ENCODE measurements at places on chromosomes 3 and 15.

- no peak for DNase-seq
These were observed 171.9 kb upstream of the CTDSPL start for GRCh38 chr3:37689645-37690356.

DNA sequence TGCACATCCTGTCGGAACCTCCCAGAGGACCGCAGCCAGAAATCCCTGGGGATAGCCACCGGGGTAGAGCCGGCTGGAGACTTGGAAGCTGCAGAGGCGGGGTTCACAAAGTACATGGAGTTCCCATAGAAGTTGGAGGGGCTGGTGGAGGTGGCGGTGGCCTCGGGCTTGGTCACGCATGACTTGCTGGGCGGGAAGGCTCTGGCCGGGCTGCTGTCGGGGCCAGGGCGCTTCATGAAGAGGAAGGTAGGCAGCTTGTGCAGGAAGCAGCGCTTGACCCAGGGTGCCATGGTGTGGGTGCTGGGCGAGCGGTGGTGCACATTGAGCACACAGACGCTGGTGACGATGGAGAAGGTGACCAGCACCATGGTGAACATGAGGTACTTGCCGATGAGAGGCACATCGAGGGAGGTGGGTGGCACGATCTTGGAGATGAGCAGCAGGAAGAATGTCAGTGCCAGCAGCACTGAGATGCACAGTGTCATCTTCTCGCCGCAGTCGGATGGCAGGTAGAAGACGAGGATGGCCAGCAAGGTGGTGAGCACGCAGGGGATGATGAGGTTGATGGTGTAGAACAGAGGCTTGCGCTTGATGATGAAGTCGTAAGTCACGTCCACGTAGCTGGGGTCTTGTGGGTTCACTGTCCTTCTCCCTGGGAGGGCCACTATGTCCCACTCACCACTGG lies 8.4 kb upstream of the CHRNA3 start:
- DNase-seq: no peak

DNA sequence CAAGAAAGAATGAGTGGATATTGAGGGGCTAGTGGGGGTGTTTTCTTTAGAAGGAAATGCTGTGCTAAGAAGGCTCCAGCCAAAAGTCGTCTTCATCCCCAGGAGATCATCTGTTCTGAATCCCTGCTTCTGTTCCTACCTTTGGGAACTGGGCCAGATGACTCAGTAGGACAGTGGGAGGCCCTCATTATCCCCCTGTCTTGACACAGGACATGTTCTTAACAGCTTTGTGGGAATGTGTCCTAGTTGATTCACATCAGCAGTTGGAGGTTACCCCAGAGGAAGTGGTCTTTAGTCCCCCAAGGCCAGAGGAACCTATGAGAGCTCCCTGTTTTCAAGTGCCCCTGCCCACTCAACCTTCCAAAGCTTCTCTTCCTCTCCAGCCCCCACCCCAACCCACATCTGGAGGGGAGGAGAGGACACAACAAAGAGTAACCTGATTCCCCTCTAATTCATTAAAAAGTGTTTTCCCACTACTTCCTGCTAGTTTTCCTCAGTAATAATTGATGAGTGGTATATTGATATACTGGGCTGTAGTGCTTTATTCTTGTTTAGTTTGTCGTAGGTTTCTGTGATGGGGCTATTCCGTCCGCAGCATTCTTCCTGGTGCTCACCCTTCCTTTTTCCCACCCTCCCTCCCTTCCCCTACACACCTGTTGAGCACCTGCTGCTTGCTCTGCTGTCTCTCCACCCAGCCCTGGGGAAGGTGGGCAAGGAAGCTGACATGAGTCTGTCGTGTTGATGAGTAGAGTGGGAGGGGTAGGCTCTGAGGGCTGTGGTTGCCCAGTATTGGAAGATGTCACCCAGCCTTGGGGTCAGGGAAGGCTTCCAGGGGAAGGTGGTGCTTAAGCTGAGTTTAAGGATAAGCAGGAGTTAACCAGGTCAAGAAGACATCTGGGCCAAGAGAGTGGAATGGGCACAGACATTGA lies 9.3 kb downstream of the PXYLP1 start:
- no peak for DNase-seq

- no peak for DNase-seq
These were observed 591.1 kb downstream of the GBE1 start for GRCh38 chr3:81170298-81170697.

GRCh38 chr15:29910068-29910467 lies 87.8 kb upstream of the TJP1 start:
- no peak for DNase-seq

DNA sequence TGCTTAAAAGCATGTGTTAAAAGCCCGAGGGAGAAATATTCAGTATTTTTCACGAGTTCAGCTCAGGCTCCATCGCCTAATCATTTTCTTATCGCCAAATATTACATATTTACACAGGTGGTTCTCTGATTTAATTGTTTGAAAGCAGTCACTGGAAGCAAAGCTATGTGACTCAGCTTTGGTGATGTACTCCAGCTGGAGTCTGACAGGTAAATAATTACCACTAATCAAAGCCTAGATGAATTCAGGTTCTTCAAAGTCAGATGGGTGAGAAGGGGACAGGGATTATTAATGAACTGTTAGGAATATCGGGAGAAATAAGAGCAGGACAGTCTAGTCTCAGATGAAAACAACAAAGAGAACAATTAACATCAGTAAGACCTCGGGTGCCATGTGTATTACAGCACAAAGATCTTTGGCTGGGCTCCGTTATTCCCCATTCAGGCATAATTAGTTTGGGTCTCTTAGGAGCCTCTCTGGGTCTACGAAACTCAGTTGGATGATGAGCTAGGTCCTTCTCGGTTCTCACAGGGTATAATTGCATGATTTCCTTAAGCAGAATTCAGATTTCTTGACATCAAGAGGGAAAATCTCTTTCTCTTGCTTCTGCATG lies 331.7 kb upstream of the ADAMTS9 start:
- DNase-seq: no peak

GRCh38 chr3:177410730-177411129 lies 213.4 kb upstream of the TBL1XR1 start:
- no peak for DNase-seq

DNA sequence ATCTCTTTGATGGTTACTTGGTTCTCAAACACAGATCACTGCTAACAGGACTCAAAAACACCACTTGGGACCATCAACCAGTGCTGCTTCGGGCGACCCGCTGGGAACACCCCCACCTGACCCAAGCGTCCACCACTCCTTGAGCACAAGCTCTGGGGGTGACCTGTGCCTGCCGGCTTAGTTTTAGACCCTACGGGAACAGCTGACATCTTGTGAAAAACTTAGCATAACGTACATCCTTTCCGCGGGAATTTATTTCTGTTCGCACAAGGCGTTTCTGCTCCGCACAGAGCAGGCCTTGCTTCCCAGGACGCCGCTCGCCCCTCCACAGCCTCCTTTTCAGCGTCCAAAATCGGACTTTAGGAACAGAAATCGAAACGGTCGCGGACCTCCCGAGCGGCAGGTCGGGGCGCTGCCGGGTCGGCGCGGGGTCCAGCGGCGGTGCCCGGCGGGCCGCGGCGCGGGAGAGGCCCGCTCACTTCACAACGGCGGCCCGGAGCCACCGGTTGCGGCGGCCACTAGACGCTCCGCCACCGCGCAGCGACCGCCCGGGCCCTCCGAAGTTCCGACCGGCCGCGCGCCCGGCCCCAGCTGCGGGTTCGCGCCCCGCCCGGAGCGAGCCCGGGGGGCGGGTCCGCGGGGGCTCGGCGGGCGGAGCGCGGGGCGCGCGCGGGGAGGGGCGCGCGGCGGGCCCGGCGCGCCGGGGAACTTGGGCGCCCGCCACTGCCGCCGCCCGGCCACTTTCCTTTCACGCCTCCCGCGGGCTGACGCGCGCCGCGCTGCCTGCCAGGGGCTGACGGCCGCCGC lies 959 bp downstream of the SFMBT1 start:
- DNase-seq: peak; percentile 67

DNA sequence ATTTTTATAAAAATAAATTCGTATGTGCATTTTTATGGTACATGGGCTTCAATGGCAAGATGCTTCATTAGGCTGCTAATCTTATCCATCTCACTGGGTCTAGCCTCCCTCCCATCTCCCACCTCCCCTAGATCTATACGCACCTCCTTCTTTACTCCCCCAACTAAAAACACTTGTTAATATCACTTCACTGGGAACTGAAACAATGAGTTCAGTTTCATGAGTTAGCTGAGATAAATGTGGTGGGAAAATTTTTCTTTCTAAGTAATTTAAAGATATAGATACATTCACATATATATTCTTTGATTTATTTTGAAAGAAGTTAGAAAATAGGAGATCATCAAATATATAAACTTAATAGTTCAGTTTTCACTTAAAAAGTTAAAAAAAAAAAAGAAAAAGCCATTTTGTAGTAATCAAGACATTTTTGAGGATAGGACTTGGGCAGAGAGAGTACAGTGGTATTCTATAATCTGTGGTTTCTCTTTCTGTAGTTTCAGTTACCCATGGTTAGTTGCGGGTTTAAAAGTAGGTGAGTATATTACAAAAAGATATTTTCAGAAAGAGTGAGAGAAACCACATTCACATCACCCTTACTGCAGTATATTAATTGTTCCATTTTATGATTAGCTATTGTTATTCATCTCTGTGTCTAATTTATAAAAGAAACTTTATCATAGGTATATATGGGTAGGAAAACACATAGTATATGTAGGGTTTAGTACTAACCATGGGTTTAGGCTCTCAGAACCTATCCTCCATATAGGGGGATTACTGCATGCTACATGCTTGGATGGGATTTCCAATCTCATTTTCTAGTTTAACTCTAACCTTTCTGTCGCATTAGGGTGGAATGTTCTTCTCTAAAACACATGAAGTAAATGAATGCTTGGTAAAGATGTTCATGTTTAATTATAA lies 316.0 kb upstream of the CBLB start:
- no peak for DNase-seq

DNA sequence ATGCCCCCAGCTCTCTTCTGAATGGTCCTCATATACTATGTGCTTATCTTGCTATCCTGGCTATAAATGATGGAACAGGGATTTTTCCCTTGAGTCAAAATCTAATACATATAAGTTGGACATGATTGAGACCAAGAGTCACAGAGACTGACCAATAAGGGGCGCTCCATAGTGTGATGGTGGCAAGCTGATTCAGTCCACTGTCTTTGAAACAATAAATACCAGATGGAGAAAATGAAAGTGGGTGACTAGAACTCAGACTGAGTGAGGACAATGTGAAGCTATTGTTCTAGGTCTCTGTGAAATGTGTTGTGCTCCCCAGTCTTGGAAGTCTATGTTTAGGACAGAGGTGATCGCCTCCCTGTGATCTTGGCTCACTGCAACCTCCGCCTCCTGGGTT lies 10.6 kb upstream of the FSTL1 start:
- no peak for DNase-seq

- DNase-seq: no peak
These were observed 637 bp downstream of the CIP2A start for GRCh38 chr3:108588601-108589000.

- no peak for DNase-seq
These were observed 62.0 kb upstream of the ATP2C1 start for GRCh38 chr3:130831719-130832400.

- DNase-seq: no peak
These were observed 427.2 kb upstream of the CBLB start for GRCh38 chr3:106296062-106296461.

- DNase-seq: no peak
These were observed 384.8 kb upstream of the TGFBR2 start for GRCh38 chr3:30221619-30222018.

DNA sequence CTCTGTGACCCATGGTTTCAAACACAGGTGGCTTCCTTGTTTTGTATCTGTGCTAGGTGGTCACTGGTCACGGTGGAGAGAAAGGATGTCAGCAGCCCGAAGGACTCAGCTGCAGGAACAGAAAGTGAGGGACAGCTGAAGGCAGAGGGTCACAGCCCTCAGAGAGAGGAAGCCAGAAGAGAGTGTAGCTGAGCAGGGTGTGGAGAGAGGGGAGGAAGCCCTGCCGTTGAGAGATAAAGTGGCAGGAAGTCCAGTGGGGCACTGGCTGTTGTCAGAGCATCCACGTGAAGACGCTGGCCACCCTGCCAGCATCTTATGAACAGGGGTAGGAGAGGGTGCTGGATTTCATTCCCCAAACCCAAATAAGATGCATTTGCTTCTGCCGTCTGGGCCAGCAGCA lies 36.9 kb downstream of the LIMD1 start:
- DNase-seq: no peak

- DNase-seq: peak; percentile 14
These were observed 136.0 kb upstream of the CCDC54 start for GRCh38 chr3:107241217-107241616.

GRCh38 chr15:94231723-94232468 lies 535 bp downstream of the MCTP2 start:
- no peak for DNase-seq

DNA sequence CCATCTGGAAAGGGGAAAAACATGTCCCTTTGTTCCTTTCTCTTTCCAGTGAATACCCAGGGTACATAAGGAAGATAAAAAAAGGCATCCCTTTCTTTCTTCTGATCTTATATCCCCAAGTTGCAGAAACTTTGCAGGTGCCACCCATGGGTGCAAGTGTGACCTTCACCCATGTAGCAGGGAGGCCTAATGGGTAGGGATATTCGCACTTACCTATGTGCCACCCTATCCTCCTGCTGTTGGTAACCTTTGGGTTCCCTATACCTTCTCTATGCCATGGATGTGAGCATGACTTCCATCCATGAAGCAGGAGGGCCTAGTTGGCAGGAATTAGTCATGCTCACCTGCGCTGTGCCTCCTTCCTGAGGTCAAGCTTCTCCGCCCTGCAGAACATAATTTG lies 59.2 kb upstream of the C15orf39 start:
- DNase-seq: no peak

GRCh38 chr15:66965201-66965900 lies 100.1 kb upstream of the SMAD3 start:
- DNase-seq: no peak

DNA sequence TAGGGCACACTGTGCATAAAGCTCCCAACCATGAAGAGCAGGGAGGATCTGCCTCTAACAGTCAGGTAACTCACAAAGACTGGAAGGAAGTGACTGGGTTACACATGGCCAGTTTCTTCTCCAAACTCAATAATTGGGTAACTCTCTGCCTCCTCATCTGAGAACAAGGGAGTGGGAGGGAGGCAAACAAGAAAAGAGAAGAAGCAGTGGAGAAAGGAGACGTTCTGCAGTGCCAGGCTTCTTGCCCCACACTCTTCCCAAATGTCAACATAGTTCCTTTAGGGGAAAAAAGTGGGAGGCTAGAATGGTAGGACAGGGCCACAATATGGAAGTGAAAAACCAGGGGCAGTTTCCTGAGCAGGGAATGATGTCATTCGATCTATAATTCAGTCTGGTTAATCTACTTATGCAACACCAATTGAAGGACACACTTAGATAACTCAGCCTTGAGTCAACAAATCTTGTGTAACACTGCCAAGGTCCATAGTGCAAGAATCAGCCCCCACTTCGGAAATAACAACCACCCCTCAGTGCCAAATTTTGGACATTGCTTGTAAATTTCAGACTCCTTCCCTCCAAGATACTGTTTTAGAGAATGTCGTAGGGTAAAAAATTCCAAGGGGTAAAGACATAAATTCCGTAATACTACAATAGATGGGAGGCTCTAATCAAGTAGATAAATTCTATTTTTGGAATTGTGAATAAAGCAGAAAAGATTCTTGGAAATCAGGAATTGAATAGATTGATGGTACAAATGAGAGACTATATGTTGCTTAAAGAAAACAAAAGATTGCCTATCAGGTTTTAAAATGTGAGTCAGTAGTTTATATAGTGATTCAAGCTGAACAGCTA lies 143.0 kb downstream of the LPP start:
- DNase-seq: no peak

- no peak for DNase-seq
These were observed 135.9 kb downstream of the P2RY1 start for GRCh38 chr3:152970851-152971250.

GRCh38 chr3:89740881-89741177 lies 633.4 kb downstream of the EPHA3 start:
- no peak for DNase-seq

Data from activated naive CD8-positive, alpha-beta T cell treated with anti-CD3 and anti-CD28 coated beads for 36 hours (primary cell).